Epithelial cell of proximal tubule (primary cell): ENCODE measurements at places on chromosomes 6 and 20. TPM values are rescaled to one million over a fixed set of nuclear protein-coding genes. Genes with fewer than 3 reads are reported as not detected.

- DNase-seq, result no peak
Observed at GRCh38 chr6:12030993-12031550, 19.0 kb downstream of the HIVEP1 start.

GRCh38 chr6:107400616-107401147 lies 58.7 kb downstream of the PDSS2 start:
- DNase-seq, result no peak

GRCh38 chr6:110363748-110364147 lies 5.6 kb upstream of the METTL24 start:
- DNase-seq, result no peak

- no peak for DNase-seq
Observed at GRCh38 chr6:30325150-30325872, 1.4 kb upstream of the TRIM39 start.

DNA sequence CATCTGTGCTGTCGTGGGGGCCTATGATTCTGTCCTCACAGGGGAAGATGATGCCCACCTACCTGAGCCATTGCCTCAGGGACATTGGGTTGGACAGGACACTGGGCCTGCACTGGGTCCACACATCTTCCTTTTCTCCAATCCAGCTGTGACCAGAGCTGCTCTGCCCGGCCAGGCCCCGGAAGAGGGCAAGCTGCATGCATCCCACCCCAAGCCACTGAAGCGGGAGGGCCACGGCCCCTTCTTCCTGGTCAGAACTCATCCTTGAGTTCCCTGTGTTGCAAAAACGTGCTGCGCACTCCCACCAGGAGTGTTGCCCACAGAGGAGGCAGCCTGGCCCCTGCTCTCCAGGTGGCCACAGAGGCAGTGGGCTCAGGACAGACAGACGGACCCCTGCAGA lies 38.2 kb downstream of the SPDEF start:
- DNase-seq, result no peak

The SFT2D1 gene
- total RNA-seq, result 62.4 and 105 TPM in 2 replicates

The HSPA1L gene
- total RNA-seq, result 0.29 and 0.35 TPM in 2 replicates

GRCh38 chr20:12409501-12409900 lies 491.8 kb downstream of the BTBD3 start:
- no peak for DNase-seq

GRCh38 chr6:25232479-25232878 lies 46.7 kb upstream of the CARMIL1 start:
- no peak for DNase-seq

The SMOC2 gene
- total RNA-seq, result 0.35 TPM in 1 of 2 replicates, not detected in the other

The ELOVL2 gene
- 1.3 and 1.4 TPM in 2 replicates for total RNA-seq

- DNase-seq, result no peak
Observed at GRCh38 chr20:43821795-43822194, 92.9 kb upstream of the TOX2 start.

GRCh38 chr6:142856624-142857232 lies 88.2 kb downstream of the HIVEP2 start:
- DNase-seq, result no peak

DNA sequence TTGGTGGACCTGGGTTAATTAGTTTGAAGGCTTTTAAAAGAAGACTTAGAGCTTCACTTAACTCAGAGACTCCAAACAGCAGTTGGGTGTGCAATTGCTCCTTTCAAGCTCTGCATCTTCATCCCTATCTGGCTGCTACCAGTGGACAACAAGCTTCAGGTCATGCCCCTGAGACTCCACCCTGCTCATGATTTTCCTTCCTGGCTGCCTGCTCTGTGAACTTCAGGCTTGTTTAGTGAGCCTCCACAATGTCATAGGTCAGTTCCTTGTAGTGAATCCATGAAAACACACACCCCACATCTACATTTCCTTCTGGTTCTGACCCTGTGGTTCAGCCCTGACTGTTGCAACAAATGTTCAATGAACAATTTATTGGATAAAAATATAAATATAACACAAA lies 61.1 kb upstream of the MARCKS start:
- DNase-seq, result no peak

The FILIP1 gene
- total RNA-seq, result under 0.01 and 0.07 TPM in 2 replicates

The PTPRA gene
- total RNA-seq, result 34.8 and 40.8 TPM in 2 replicates

GRCh38 chr6:170221753-170222400 lies 69.0 kb downstream of the DLL1 start:
- DNase-seq, result no peak

DNA sequence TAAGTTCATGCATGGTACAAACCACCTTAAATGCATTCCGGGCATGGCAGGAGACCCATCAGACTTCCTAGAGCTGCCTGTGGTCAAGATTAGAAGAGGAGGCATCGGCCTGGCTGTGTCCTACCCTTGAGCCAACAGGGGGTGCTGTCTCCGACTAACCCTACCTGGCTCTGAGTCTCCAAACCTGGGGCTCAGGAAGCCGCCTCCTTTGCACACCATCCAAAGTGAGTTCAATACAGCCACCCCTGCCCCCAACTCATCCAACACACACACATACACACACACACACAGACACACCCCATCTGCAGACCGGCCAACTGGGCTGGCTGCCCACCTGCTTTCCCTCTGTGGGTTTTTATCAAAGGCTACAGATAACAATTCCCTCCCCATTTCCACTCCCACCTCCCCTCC lies 77.0 kb downstream of the JPH2 start:
- no peak for DNase-seq

DNA sequence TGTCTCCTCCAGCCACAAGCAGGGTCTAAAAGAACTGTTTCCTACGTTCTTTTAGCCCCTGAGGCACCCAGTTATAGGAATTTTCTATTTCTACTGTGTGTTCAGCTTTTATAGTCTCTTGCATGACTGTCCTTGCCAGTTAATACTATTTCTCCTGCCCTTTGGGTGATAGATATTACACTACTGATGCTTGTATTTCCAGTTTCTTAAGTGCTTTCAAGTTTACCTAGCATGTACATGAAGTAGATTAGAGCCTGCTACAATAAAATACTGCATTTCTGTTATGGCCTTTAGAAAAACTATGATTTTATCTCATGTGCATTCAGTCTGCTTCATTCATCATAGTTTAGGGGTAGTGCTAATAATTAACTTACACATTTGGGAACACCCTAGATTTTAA lies 89.6 kb downstream of the FOXO3 start:
- no peak for DNase-seq

DNA sequence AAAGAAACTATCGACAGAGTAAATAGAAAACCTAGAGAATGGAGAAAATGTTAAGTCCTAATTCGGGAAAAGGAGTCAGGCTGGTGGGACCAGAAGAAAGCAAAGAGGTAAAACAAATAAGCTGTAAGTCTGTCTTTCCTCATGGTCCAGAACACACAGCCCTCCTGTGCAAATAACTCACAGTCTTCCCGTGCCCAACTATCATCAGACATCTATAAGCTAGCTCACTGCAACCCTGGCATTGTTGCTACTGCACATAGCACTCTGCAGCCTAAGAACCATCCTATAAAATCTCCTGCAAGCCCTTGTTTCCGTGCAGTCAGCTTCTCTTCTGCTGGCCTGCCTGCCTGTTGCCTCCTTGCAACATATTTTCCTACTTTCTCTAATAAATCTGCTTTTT lies 17.4 kb downstream of the HLA-DRA start:
- no peak for DNase-seq

The PRPF6 gene
- total RNA-seq, result 56.6 and 62.4 TPM in 2 replicates

- no peak for DNase-seq
Observed at GRCh38 chr6:81761197-81761596, 8.7 kb upstream of the TENT5A start.

DNA sequence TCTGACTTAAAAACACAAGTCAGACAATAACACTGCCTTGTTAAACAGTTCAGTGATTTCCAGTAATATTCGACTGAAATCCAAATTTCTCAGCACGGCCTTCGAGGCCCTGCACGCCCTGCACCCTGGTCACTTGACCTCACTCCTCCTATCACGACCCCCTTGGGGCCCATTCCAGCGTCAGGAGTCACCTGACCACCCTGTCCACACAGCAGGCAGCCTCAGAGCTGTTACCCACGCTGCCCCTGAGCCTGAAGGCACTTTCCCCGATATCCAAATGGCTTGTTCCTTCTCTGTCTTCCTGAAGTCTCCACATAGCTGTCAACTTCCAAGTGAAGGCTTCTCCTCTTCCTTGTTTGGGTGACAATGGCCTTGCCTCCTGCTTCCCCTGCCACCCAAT lies 33.1 kb upstream of the SMOC2 start:
- no peak for DNase-seq

DNA sequence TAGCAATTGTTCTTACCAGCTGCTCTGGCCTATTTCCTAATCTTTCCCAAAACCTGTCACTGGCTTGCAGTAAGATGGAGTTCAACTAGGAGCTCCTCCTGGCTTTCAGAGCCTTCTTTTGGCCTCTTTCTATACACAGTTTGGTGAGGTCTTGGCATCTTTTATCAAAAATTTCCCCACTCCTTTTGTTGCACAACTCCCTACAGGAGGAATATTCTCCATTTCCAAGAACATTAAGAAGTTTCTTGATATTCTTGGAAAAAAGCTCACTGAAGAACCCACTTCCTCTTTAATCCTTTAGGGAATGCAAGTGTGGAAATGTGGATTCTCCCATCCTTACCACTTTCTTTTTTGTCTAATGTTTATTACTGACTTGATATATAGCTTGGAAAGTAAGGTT lies 171.3 kb upstream of the KCNK16 start:
- no peak for DNase-seq

- no peak for DNase-seq
Observed at GRCh38 chr6:147741389-147741788, 232.9 kb downstream of the SAMD5 start.
